Spleen (tissue), 13 donors: ENCODE measurements at places on chromosomes 1 and 21.

DNA sequence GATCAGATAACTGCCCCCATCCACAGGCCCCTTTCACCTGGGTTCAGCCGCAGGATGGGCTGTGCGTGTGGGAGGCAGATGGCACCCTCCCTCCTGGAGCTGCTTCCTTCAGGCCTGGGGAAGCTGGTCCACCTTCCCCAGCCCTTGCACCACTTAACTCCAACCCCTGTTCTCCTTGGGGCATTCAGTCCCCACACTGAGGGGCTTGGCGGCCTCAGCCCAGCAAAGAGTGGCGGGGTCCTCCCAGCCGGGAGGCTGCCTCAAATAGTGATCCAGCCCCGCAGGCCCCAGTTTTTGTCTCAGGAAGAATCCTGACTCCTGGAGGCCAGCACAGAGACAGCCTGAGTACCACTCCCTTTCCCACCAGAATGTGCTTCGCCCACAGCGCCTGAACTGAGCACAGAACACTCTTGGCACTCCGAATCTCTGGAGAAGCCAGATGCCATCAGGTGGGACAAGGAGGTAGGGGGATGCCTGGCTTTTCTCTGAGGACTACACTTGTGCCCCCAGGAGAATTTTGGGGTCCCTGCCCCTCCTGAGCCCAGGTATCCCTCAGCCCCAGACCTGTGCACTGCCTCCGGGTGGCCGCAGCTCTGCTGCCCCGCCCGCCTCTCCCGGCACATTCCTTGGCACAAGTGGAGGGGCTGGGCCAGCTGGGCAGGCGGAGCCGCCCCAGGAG lies 936 bp downstream of the PAQR6 start:
- DNase-seq = peak; percentile 68

GRCh38 chr1:37726751-37727585 lies 34.7 kb downstream of the CDCA8 start:
- no peak for DNase-seq

DNA sequence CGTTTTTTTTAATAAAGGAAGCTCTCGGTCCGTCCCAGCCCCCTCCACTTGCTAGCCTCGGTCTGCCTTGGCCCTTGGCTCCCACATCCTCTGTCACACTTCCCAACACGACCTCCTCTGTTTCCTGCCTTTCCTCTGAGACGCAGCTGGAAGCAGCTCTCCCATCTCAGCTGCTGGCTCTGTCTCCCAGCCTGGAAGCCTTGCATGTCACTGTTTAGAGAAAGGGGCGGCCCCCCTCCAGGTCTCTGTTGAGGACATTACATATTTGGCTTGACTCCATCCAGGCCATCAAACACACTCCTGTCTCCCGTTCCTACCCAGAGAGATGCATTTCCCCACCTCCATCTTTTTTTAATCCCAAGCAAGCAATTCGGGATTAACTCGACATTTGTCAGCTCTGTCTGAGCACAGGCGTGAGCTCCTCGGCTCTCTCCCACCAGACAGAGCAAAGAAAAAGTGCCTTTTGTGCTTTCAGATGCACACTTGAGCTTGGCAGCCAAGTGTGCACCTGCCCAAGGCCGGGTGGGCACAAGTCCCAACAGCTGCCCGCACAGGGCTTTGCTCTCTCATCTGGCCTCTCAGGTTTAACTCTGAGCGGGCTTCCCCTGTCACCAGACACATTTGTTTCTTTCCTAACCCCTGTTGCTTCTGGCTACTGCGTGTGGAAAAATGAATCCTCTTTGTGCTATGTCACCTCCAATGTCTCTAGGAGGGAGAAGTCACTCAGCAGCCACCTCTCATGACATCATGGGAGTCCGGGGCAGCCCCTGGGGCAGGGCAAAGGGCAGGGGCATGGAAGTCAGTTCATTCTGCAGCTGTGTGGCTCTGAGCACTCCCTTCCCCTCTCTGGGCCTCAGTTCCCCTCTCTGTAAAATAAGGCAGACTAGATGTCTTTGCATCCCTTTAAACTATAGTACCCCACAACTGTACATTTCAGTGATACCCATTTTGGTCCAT lies 108.3 kb downstream of the KCND3 start:
- no peak for DNase-seq

DNA sequence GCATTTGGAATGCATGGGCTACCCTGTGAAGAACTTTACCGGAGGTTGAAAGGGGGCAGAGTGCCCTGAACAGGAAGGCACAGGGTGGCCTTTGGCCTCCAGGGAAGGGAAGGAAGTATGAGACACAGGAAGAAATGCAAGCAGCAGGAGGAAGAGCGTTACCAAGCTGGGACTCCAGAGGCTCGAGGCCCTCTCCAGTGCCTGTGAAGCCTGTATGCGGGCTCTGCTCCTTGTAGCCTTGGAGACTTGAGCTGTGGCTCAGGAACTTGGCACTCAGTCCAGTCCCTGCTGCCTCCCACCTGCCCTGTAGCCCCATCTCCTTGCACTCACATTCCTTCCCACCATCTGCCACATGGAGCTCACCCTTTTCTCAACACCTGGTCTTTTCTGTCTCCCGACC lies 33.5 kb upstream of the RNF19B start:
- peak; percentile 76 for DNase-seq

DNA sequence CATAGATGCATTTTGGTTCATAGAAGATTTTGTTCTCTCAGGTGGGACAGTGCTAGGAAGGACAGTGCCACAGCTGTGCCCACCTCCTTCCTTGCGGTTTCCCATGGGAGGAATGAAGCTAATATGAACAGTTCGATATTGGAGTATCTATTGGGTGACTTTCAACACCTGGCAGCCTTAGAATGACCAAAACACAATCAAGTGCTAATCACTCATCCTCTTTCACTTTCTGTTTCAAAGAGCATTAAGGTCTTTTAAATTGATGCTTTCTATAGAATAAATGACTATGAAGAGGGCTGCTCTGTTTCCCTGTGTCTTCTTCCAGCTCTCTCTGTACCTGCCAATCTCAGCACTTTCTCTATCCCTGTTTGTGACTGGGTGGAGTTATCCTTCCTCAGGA lies 784.0 kb downstream of the MRPL39 start:
- no peak for DNase-seq

- DNase-seq = peak; percentile 97
Measured at GRCh38 chr1:15603050-15603965, 13.9 kb upstream of the DDI2 start.

DNA sequence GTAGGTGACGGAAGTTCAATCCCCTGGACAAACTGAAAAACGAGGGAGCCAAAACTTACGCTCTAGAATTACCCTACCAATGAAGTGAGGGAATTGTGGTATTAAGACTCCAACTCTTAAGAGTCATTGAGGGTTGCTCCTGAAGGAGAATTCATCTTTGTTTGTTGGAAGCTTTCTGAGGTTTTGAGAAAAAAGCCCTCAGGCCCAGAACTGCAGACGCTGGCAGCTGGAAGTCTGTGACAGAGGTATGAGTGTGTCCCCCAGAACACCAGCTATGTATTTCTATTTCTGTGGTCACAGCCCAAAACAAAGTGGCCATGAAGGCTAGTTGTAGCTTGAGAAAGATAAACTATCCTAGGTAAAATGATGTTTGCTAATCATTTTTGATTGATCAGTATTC lies 438.8 kb upstream of the B3GALT2 start:
- no peak for DNase-seq

- no peak for DNase-seq
Measured at GRCh38 chr1:29986986-29987385, 736.4 kb downstream of the MATN1 start.

- DNase-seq = no peak
Measured at GRCh38 chr1:221816899-221817298, 75.0 kb upstream of the DUSP10 start.

DNA sequence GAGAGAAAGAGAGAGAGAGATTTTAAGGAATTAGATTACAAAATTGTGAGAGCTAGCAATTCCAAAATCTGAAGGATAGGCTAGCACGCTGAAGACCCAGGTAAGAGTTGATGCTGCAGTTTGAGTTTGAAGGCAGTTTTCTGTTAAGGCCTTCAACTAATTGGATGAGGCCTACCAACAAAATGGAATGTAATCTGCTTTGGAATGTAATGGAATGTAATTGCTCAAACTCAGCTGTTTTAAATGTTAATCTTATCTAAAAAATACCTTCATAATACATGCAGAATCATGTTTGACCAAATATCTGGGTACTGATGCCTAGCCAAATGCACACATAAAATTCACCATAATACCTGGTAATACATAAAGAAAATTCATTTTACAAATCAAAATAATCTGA lies 976.1 kb downstream of the LTN1 start:
- DNase-seq = no peak

- no peak for DNase-seq
Measured at GRCh38 chr1:161936786-161937185, 86.9 kb downstream of the OLFML2B start.

DNA sequence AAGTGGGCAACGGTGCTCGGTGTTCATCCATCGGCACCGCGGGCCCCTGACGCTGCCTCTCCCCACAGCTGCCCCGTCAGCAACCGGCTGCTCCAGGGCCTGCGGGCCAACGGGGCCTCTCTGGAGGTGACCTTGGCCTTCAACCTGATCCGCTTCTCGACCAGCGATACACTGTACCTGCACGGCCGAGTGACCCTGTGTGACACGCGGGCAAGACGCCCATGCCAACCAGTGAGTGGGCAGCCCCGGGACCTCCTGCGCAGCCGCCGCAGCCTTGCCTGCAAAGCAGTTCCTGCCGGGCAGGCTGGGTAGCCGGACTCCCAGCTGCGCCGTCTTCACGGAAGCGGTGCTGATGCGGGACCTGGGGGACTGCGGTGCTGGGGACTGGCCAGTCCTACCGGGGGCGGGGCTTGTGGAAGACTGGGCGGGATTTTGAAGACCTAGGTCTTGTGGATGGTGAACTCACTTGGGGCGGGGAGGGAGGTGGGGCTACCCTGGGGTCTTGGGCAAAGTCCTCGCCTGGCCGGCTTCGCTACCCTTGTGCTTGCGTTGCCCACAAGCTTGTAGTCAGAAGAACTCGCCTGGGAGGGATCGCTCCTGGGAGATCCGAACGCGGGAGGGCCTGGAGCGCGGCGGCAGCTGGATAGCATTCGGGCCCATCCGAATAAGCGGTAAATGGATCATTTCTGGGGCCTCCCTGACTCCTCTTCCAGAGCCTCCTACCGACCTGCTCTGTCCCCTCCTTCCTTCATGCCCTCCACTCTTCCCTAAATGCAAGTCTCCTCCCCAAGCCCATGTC lies 8.8 kb upstream of the CEP85 start:
- DNase-seq = peak; percentile 89

- no peak for DNase-seq
Measured at GRCh38 chr1:179785031-179785431, 41.9 kb downstream of the FAM163A start.

DNA sequence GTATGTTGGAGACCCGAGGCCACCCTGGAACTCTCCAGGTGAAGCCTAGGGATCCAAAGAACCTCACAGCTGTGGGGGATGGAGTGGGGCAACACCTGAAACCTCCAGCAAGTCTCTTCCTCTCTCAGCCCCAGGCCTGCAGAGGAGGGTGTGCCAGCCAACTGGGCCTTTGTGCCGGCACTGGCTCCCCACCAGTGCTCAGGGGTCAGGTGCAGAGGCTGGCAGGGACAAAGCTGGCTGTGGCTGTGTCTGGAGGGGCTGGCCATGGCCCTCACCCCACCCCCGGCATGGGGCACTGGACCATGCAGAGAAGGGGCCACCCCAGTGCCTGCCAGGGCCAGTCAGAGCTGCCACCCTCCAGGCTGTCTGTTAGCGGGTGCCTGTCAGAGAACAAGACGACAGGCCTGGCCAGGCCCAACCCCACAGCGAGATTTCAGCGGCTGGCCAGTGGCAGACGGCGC lies 3.9 kb downstream of the COL18A1 start:
- DNase-seq = peak; percentile 62

DNA sequence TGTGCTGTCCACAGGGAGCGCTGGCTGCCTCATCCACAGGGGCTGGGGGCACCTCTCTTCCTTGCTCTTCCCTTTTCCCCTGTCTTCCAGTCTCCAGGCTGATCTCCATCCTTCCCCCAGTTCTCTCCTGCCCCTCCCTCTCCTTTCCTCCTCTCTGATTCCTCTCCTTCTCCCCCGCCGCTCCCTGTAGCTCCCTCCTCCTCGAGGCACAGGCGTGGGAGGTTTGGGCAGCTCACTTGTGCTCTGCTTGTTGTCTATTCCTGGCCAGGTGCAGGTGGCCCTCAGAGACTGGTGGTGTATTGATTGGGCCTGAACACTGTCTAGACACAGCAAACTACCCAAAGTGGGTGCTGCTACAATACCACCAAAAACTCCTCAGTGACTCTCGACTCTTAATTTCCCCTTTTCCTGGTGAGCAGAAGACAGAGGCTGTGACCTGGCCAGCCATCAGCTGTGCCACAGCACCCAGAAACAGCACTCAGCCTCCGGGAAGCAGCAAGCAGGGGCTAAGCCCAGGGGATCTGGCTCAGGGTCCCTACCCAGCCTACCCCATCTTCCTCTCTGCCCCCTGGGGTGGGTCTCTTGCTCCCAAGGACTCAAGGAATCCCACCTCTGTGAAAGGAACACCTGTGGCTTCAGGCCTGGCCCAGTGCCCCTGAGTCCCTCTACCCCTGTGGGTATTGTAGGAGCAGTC lies 93.3 kb downstream of the DDX20 start:
- peak; percentile 57 for DNase-seq

DNA sequence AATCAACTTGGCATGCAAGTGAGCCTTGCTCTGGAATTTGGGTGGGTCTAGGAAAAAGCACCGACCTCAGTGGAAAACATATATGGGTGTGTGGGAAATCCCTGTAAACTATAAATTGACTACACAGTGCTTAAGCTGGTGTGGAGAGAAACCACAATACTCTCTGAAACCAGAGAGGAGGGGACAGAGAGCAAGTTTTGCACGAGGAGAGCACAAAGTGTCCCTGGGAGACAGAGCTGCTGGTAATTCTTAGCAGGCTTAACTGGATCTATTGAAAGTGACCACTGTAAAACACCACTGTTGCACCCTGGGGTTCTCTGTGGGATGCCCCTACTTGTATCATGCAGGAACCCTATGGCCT lies 12.8 kb downstream of the KCNJ15 start:
- no peak for DNase-seq

GRCh38 chr1:74830766-74831165 lies 97.8 kb downstream of the TYW3 start:
- no peak for DNase-seq

DNA sequence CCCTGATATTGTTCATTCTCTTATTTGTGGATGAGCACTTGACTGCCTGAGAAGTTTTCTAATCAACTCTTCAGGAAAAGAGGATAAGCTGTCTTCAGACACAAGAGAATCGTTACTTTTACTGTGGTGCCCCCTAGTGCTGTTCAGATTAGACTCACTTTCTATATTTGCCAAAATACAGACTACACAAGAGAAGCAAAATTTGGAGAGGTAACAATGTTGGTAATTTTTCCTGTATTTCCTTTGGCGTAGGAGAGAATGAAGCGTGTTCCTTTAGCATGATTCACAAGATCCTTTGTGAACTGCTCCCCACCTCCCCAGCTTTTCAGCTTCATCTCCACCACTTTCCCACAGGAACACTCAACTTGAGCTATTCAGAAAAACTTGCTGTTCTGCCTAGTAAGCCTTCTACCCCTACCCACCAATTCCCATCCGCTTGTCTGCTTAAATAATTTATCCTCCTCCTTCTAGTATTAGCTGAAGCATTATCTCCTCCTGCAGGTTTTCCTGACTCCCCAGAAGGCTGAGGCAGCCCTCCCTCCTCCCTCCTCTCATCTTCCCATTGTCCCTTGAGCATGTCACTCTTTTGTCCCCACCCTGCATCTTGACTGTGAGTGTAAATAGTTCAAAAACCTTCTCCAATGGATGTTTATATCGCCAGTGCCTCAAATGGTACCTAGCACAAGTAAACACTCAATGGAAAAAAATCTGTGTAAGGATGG lies 4.5 kb downstream of the TNFSF4 start:
- no peak for DNase-seq

- DNase-seq = peak; percentile 94
Measured at GRCh38 chr1:202189001-202189790, 4.4 kb upstream of the LGR6 start.
